ENCODE measurements at places on chromosomes 2 and 18. TPM values are rescaled to one million over a fixed set of nuclear protein-coding genes. Genes with fewer than 3 reads are reported as not detected.

The DUSP19 gene
- 0.73 TPM for total RNA-seq

The FTCDNL1 gene
- 1.4 TPM for total RNA-seq

The ZSWIM2 gene
- total RNA-seq, result not detected

The MEP1B gene
- not detected for total RNA-seq

The RFTN2 gene
- total RNA-seq, result not detected

The DPP4 gene
- 130 TPM for total RNA-seq

The CYP20A1 gene
- 24.4 TPM for total RNA-seq

The VWA3B gene
- not detected for total RNA-seq

Measured in activated naive CD4-positive, alpha-beta T cell treated with anti-CD3 and anti-CD28 coated beads, Interleukin-2, amount 10 ng/mL, durations not matched to agents 5 hours and 36 hours (primary cell).